ENCODE measurements at places on chromosomes 13 and 19.

DNA sequence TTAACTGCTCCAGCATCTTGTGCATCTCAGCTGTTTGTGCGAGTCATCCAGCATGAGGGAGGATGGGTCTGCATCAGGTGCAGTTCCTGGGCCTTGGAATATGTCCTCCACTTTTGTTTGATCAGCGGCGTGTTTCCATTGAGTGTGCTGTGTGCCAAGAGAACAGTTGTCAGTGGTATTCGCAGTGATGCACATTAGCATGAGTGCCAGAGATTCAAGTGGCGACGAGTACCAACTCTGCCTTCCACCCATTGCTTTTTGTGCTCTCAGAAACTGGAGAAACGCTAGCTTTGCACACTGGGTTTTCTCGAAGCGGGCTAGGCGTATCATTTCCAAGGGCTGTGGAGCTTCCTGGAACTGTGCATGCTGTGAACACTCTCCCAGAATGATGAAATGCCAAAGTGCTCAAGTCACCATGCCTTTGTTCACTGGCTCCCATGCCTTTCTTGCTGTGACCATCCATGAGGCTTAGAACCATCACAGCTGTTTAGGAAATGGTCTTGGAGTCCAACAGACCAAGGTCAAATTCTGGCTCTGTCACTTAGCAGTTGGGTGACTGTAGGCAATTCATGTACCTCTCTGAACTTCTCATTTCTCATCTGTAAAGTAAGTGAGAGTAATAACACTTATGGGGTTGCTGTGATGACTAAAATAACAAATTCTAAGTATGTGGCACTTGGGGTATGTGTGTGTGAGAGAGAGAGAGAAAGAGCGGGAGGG lies 18.4 kb downstream of the LRCH1 start:
- DNase-seq, result peak; percentile 90

- no peak for DNase-seq
These were observed 92.7 kb downstream of the AKAP11 start for GRCh38 chr13:42364613-42365000.

GRCh38 chr13:44313674-44314073 lies 60.0 kb upstream of the SERP2 start:
- no peak for DNase-seq

GRCh38 chr13:106052200-106052767 lies 483.2 kb downstream of the EFNB2 start:
- DNase-seq, result no peak

DNA sequence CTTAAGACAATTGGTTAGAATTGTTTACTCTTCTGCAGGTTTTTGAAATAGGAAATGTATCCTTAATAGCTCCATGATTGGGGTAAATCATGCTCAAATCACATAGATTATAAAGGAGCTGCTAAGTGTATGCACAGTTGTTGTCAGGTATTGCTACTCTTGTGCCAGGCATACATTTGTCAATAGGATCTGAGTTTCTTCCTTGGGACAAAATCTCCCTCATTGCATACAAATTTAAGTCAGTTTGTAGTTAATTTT lies 109.3 kb upstream of the MLNR start:
- peak; percentile 36 for DNase-seq

DNA sequence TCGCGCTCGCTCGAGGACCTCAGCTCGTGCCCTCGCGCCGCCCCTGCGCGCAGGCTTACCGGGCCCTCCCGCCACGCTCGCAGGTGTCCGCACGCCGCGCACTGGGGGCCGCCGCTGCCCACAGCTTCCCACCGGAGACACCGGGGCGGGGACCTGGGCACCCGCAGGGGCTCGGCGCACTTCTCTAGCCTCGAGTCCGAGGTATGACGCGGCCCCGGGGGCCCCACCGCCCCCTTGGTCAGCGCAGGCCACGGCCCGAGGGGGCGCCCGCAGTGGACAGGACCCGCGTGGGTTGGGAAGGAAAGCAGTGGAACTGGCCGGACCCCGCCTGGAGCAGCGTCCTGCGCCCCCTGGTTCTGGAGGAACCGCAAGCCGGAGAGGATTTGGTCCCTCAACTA lies 2.1 kb upstream of the GRWD1 start:
- DNase-seq, result no peak

DNA sequence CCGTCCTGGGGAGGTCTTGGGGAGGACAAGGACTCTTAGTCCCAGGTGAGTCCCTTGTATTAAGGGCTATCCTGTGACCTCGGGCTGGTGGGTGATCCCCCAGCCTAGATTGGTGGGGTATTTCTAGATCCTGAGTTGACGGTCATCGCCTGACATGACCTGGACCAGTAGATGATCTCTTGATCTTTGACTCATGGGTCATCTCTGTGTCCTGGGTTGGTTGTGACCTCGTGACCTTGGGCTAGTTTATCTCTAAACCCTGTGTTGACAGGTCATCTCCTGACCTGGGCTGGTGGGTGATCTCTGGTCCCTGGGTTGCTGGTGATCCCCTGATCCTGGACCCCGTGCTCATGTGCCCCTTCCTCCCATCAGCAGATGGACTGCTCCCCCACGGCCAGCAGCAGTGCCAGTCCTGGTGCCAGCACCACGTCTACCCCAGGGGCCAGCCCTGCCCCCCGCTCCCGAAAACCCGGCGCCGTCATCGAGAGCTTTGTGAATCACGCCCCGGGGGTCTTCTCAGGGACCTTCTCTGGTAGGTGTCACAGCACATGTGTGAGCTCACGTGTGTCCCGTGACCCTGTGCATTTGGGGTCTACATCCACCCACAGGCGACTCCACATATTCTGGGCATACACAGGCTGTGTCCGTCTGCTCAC lies 6.3 kb downstream of the MIDN start:
- DNase-seq, result no peak

DNA sequence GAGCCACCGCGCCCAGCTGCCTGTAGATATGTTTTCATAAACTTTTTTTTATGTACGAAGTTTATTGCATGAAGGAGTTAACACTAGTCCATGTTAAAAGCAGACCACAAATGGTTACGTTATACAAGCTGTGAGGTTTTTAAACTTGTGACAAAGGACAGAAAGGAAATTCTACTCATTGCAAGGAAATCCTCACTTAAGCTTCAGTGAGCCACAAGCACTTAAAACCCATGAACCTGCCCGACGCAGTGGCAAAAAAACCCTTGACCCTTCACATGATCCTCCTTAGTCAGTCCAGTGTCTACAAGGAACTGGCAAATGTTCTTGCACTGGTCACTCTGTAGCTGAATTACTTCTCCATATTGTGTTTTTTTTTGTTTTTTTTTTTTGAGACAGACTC lies 4.2 kb downstream of the MPND start:
- DNase-seq, result no peak

GRCh38 chr19:15123031-15123890 lies 16.1 kb downstream of the SYDE1 start:
- no peak for DNase-seq

- no peak for DNase-seq
These were observed 1247.2 kb upstream of the PRR20A start for GRCh38 chr13:55893540-55893939.
